Activated CD4-positive, alpha-beta T cell treated with anti-CD3 and anti-CD28 coated beads, Interleukin-2, amount 50 U/mL, for 24 hours (primary cell): ENCODE measurements at places on chromosomes 13 and 19.

GRCh38 chr19:7986321-7987113, 18.9 kb downstream of the ELAVL1 start:
- DNase-seq, result no peak

- DNase-seq, result peak; percentile 36
These were observed 21.3 kb downstream of the HCN2 start for GRCh38 chr19:610801-611480.

GRCh38 chr13:100542826-100543156, 45.8 kb downstream of the GGACT start:
- DNase-seq, result no peak

DNA sequence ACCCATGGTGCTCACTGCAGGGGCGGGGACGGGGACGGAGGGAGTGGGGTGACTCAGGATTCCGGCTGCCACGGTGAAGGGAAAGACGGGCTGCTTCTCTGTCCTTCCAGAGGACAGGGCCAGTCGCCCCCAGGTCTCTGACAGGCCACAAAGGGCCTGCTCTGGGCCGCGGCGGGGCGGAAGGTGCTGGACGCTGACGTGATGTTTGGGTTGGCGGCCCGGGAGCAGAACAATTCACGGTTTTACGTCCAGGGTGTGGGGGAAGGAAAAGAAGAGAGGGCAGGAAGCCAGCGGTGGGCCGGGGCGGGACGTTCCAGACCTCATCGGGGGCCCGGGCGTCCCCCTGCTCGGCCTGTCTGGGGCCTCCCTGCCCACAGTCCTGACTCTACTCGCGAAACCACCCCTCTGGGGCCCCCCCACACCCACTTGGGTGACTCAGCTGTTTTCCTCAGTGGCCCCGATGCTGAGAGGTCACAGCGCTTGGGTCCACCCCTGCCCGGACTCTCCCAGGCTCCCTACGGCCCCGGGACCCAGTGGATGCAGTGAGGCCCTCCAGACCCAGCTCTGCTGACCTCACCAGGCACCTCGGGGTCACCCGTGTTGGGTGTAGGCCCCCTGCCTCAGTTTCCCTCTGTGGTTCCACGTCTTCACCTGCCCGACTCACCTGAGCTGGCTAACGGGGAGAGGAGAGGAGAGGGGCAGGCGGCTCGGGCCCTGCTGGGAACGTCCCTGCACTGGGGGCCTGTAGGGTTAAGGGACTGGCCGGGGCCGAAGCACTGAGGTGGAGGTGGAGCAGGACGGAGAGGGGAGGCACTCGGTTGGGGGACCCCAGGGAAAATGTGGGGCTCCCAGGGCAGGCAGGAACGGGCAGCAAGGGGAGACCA, 29.2 kb downstream of the PIP5K1C start:
- DNase-seq, result no peak

DNA sequence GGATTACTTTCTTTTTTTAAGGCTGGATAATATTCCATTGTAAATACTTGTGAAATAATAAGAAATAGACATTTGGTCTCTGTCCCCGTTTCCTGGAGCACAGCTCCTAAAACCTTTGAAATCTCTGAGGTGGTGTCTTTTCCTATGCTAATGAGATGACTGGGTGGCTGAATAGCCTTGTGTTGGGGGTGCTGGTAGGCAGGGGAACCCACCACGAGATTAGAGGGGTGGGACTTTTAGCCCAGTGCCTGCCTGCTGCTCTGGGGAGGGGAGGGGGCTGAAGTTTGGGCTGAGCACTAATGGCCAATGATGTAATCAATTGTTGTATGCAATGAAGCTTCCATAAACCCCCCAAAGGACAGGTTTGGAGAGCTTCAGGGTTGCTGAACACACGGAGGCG, 175.7 kb downstream of the FGF9 start:
- DNase-seq, result no peak

GRCh38 chr19:35742121-35742724, at the start of gene IGFLR1:
IGFLR1 (minus strand) TSS chr19:35742452; CDS start chr19:35741180, 1,272 bp downstream.
- DNase-seq, result peak; percentile 85

GRCh38 chr13:94515374-94515773, 35.9 kb upstream of the DCT start:
- DNase-seq, result no peak

GRCh38 chr19:47603706-47604565, 5.0 kb upstream of the BICRA start:
- no peak for DNase-seq

DNA sequence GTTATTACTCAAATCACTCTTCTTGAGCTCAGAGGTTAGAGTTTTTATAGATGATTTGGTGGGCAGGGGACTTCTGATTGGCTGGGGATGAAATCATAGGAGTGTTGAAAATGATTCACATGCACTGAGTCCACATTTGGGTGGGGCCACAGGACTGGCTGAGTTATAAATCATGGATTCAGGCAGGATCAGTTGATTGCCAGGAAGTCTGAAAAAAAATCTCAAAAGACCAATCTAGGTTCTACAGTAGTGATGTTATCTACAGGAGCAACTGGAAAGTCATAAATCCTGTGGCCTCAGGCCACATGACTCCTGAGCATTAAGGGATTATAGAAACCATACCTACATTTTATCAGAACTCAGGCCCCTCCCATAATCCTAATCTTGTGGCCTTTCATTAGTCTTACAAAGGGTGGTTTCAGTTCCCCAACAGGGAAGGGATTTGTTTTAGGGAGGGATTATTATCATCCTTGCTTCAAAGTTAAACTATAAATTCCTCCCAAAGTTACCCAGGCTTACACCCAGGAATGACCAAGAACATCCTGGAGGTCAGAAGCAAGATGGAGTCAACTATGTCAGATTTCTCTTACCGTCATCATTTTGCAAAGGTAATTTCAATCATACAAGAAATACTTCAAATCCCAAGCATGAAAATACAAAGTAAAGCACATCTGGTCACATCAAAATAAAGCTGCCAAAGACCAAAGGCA, 5.6 kb upstream of the CCDC70 start:
- DNase-seq, result no peak

- no peak for DNase-seq
These were observed 42.6 kb upstream of the STK24 start for GRCh38 chr13:98619556-98619955.

DNA sequence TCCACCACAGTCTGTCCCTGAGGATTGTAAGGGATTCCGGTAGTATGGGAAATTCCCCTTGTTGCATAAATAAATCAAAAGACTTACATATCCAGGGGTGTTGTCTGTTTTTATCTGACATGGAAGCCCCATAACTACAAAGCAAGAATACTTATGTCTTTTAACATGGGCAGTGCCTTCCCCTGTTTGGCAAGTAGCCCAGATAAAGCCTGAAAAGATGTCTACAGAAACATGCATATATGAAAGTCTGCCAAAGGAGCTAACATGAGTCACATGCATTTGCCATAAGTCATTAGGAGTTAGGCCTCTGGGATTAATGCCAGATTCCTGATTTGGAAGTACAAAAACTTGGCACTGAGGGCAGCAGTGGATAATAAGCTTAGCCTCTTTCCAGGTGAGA, 62.1 kb downstream of the ZNF737 start:
- no peak for DNase-seq

DNA sequence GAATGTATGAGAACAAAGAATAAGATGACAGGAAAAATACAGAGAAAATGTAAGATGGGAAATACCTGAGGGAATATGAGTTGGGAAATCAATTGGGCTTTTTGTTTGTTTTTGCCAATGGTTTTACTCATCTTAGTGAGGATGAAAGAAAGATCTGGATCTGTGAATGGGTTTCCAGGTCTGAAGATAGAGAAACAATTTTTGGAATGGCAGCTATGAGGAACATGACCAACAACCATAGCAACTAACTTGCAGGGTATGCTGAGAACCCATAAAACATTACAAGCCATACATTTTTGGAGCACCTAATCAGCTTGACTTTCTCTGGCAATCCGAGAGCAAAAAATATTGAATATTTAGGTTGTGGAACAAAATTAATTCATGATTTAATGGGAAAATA, 290.0 kb downstream of the KCTD12 start:
- DNase-seq, result no peak

DNA sequence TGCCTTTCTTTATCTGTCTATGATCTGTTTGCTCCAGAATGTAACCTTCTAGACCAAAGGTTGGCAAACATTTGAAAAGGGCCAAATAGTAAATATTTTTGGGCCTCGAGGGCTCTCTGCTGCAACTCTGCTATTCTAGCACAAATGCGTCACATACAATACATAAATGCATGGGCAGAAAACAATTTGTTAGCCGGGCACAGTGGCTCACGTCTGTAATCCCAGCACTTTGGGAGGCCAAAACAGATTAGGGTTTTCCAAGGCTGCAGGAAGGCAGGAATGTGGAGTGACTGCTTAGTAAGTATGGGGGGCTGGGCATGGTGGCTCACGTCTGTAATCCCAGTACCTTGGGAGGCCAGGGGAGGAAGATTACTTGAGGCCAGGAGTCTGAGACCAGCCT, 21.9 kb upstream of the EVI5L start:
- DNase-seq, result no peak

DNA sequence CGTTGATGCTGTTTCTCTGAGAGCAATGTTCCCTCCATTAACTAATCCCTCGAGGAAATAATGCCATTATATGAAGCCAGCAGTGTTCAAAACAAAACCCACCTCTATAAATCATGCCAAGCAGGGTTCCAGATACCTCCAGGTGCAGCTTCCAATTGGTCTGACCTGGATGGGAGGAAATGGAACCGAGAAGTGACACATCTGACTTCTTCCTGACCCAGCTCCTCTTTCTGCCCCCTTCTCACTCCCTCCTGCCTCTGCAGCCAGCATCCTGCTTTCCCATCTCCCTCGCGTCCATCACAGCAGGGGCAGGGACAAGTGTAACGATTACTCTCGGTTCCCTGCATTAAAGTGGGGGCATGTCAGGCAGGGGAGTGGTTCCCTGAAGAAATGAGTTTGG, 37.5 kb downstream of the HSPH1 start:
- DNase-seq, result no peak

DNA sequence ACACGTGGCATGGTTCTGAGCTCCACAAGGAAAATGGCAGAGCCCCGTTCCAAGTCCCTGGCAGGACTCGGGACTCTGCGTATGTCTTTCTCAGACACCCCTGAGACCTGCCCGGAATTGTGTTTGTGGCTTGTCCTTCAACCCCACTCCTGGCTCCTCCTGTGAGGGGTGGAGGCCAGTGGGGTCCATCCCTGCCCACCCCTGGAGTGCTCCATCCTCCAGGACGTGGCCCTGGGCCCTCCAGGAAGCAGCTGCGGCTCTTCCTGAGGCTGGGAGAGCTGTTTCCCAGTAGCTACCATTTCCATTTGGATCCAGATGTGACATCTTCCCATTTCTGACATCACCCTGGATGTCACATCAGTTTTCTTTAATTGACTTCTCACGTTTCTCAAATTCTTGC, 118.7 kb upstream of the C1QTNF9B start:
- DNase-seq, result no peak

DNA sequence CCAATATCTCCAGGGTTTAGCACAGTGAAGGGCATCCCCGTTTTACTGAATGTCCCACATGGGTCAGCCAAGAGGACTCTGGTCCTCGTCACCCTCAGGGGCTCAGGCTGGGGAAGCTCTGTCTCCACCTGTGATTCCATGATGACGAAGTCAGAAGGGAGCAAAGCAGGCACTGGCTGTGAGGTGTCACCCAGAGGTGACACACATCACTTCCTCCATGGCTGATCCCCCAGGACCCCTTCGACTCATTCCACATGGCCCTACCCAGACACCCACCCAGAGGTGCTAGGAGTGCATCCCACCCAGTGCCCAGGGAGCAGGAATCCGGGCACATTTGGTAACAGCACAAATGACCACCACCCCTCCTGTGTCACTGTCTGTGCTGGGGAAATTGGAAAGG, 145.2 kb upstream of the VSTM2B start:
- DNase-seq, result no peak

GRCh38 chr13:79282976-79283375, 123.1 kb downstream of the RBM26 start:
- DNase-seq, result no peak

- no peak for DNase-seq
These were observed 123.5 kb downstream of the CRYL1 start for GRCh38 chr13:20401931-20402856.

GRCh38 chr19:5826531-5827341, 12.8 kb downstream of the FUT6 start:
- no peak for DNase-seq

GRCh38 chr19:18282788-18283141, 1.3 kb upstream of the JUND start:
- DNase-seq, result no peak

DNA sequence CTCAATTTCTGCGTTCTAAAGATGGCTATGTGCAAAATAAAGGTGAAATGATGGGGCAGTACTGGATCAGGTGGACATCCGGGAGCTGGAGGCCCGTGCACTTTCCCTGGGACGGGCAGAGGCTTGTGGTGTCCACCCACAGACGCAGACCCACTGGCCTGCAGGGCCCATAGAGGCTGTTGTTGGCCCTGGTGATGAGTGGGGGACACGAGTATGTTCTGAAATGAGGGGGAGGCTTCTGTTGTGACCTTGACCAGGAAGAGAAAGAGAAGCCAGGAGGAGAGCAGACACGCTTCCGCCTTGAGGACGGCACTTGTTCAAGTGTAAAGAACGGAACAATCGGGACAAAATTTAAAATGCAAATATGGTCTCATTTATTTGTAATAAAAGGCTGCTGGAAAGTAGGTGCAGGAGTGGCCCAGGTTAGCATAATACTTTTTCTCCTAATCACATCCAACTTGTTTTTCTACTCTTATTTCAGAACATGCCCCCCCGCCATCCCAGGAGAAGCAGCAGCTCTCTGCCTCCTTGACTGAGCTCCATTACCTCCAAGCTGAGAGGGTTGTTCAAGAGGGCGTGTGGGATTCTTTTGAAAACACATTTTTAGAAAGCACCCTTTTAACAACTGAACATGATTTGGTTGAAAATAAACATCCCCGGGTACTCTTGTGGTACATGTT, 27.1 kb downstream of the ATP11A start:
- DNase-seq, result no peak

DNA sequence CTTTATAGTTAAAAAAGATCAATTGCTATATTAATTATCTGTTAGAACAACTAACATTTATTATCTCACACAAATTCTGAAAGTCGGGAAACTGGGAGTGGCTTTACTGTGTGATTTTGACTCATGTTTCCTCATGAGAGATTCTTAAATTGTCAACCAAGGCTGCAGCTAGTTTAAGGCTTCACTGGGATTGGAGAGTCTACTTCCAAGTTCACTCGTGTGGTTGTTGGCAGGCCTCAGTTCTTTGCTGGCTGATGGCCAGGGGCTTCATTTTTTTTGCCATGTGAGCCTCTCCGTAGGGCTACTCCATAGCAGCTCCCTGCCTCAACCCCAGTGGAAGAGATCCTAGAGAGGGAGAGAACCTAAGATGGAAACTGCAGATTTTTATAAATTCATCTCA, 24.5 kb upstream of the LPAR6 start:
- no peak for DNase-seq
